KG1 (cell line): ENCODE measurements at places on chromosomes 12 and 14.

GRCh38 chr12:12870465-12870864 lies 20.9 kb upstream of the GPRC5A start:
- DNase-seq, result no peak

DNA sequence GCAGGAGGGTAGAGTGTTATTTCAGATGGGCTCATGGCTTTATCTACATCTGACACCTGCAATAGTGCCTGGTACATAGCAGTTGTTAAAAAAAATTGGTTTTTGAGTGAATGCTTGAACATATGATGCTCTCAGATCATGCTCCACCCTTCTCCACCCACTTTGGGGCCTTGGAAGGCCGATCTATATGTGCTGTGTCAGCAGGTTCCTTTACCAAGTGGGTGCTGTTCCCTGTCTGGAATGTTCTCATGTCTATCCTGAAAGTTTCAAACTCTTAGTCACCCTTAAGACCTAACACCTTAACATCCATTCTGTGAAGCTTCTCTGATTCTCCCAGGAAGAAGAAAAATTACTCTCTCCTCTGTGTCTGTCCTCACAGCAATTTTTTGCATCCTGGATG lies 556.3 kb upstream of the TBX3 start:
- no peak for DNase-seq

DNA sequence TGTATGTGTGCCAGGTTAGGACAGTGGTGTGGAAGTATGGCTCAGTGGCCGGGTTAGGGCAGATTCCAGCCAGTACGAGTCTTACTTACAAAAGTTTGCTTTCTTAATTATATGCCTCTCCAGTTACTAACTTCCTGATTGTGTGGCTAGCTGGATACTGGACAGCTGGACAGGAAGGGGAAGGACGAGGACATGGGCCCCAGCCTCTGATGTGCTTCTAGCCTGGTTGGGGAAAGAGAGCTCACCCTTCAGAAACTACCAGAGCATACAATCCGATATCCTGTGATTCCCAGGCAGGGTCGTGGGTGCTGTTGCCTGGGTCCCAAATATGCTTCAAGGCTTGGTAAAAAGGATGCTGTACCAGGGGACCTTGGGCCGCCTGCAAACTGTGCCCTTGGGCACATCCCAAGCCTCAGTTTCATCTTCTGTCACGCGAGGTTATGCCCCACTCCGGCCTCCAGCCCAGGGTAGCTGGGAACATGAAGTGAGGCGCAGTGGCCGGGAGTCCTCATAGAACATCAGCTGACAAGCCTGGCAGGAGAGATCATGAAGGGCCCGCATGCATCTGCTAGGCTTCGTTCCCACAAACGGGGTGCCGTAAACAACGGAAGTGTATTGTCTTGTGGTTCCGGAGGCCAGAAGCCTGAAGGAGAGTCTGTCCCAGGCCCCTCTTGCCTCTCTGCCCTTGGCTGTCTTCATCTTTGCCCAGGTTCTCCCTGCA lies 23.2 kb upstream of the RIN3 start:
- DNase-seq, result no peak

- no peak for DNase-seq
Observed at GRCh38 chr12:2456813-2457186, 338.0 kb upstream of the FKBP4 start.
